ENCODE measurements at places on chromosomes 1 and 21.
A peak's percentile ranks its signal among the peaks of the same experiment; 100 is the strongest.

- no peak for DNase-seq
Observed at GRCh38 chr1:202786804-202787203, 21.4 kb downstream of the KDM5B start.

- DNase-seq, result peak; percentile 86
Observed at GRCh38 chr1:145782272-145783099, 41.4 kb downstream of the RNF115 start.

DNA sequence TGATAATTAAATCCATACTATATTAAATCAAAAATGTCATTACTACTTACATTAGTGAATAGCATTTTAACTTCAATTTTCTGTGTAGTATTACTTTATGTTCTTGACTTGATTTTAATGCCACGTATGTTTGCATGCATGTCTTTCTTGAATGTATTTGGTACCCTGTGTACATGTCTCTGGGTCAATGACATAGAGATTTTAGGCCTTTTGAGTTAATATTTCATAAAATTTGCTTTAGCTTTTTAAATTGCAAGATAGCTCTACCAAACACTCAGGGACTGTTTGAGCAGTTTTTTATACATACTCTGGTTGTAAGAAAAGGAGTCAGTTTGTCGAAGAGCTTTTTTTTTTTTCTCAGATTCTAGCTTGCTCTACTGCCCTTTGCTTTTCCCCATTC, 1.5 kb downstream of the MLLT11 start:
- no peak for DNase-seq

- DNase-seq, result no peak
Observed at GRCh38 chr1:152143150-152143887, 15.7 kb downstream of the RPTN start.

DNA sequence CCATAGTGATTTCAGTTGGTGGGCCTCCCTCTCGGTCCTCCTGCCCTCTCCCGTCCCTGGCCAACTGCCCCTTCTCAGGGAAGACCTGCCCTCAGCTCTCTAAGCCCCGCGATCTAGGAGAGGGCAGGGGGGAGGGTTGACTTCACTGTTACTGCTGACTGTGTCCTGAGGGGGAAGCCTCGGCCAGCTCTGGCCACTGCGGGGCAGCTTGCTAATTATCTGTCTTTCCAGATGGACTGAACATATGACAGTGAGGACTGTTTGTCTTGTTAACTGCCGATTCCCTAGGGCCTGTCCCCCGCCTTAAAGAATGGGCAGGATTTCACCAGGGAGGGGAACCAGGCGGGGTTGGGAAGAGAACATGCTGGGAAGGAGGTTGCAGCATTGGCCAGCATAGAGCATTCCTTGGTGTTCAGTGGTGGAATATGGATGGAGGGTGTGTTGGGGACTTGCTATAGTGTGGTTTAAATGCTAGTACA, 22.9 kb downstream of the NIPAL3 start:
- no peak for DNase-seq

- peak; percentile 5 for DNase-seq
Observed at GRCh38 chr1:37764414-37764825, 500 bp downstream of the EPHA10 start.

DNA sequence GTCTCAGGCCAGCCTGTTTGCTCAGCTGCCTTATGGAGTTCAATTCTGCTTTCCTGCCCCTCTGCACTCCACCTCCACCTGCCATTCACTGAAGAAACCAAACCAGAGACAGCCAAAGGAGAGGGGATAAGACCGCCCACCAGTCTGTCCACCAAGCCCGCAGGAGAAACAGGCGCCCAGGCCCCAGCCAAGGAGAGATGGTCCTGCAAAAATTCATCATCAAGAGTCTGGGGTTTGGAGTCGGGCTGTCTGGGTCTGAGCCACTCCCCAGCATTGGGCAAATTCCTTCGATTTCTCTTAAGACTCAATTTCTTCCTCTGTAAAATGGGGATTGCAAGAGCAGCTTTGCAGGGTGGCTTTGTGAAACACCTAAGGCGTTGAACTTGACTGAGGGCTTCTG, 121.4 kb upstream of the RUNX3 start:
- DNase-seq, result no peak

DNA sequence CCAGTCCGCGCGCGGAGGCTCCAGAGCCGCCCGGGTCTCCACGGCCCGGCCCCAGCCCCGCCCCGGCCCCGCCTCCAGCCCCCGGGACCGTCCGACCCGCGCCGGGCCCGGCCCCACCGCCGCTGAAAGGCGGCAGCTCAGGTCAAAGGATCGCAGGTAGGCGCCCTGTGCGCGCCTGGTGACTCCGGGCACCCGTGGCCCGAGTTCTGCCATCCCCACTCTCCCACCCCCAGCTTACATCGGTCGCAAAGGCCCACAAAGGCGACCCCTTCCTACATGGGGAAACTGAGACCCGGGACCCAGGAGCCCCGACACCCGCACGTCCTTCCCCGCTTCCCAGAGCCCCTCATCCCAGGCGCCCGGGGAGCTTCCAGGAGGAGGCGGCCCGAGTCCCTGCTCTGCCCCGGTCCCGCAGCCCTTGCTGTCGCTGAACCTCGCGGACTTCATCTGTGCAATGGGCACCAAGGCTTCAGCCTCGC, at the start of gene TMEM200B:
Gene TMEM200B (minus strand): TSS at position 17 of the 479 bp plus-strand sequence. CDS start 2,075 bp downstream, outside the sequence.
- DNase-seq, result no peak

DNA sequence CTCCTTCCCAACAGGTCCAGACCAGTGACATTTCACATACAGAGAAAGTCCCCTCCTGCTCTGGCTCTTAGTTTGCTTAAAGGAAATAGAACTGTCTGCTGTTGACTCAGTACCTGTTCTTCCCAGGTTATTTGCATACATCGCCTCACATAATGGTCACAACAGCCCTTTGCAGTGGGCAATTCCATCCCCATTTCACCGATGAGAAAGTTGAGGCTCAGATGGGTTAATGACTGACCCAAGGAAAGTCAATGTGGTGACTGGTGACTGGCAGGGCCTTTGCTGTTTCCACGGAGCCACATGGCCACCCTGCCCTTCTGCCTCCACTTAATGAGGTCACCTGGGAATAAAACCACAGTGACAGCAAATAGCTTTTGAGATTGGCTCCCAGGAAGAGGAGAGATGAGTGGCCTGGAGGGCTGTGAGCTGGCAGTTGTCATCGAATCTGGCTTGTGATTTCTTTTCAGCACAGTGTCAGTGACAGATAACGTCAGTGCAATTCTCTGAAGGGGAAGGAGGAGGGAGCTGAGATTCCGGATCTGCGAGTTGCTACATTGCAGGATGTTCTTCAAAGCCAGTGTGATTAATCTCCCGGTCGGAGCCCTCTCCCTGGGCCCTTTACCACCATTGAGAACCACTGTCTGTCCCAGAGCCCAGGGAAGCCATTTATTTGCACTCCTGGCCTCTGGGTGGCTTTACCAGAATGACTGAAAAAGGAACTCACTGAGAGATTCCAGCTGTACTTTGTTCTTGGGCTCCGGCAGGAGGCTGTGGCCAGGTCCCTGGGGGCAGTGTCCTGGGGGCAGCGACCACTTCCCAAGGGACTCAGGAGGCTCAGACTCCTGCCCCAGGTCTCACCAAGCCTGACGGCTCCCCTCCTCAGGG, 117.2 kb downstream of the CNIH3 start:
- DNase-seq, result no peak

DNA sequence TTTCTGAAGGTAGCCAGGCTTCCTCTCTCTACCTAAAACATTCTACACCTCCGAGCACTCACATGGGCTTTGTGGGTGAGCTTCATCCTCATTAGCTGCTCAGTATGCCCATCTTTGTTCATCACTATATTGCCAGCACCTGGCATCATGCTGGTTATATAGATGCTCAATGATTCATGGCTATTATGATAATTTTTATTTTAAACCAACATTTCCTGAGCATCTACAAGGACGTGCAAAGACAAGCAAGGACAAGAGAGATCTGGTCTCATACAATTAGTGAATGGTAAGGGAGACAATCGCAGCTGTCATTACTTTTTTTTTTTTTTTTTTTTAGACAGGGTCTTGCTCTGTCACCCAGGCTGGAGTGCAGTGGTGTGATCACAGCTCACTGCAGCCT, 11.3 kb upstream of the QSOX1 start:
- DNase-seq, result no peak

DNA sequence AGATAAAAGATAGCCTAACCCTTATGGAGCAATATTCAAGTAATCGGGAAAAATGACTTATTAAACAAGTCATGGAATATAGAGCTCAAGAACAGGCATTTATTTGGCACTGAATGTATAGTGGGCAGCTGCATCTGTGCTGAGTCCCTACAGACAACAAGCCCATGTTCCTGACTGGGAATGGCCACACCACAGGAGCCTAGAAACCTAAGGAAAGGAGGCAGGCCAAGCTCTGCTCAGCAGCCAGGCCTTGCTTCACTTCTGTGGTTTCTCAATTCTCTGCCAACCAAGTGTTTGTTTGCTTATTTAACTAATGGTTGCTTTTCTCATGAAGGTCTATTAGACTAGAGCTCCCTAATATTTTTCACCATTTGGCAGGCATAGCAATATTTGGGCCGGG, 21.5 kb downstream of the AK2 start:
- no peak for DNase-seq

- DNase-seq, result no peak
Observed at GRCh38 chr1:205983925-205984725, 19.1 kb downstream of the RAB7B start.

DNA sequence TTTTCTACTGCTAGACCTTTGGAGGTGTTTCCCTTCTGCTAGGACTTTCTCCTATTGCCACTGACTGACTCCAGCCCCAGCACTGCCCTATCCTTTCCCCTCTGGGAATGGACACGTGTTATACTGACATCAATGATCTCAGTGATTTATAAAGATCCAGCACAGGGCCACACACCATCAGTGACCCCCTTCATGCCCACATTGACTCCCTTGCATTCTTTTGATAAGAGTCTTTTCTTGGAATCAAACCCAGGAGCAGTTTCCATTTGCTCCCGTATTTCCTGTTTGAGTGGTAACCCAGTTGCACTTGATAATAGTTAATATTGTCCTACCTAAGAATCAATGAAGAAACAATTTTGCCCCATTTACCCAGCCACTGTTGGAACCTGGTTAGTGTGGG, 501.0 kb upstream of the USP24 start:
- no peak for DNase-seq

- DNase-seq, result no peak
Observed at GRCh38 chr1:159699653-159700052, 14.7 kb downstream of the CRP start.

GRCh38 chr1:177383715-177384114, 213.0 kb downstream of the BRINP2 start:
- no peak for DNase-seq

DNA sequence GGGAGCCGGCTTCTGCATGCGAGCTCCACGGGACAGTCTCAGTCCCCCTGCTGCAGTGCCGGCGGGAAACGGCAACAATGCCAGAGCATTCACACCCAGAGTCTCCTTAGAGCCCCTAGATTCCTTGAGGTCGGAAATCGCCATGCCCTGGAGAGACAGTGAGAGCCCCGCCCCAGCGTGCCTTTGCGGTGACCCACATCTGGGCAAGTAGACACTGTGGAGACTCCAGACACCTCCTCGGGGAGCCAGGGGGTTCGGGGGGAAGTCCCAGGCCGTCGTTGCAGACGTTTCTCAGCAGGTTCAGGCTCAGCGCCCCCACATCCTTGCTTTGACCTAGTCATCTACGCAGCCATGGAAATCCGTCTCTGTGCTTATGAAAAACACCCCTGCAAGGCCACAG, 81.3 kb upstream of the ARHGEF16 start:
- no peak for DNase-seq

DNA sequence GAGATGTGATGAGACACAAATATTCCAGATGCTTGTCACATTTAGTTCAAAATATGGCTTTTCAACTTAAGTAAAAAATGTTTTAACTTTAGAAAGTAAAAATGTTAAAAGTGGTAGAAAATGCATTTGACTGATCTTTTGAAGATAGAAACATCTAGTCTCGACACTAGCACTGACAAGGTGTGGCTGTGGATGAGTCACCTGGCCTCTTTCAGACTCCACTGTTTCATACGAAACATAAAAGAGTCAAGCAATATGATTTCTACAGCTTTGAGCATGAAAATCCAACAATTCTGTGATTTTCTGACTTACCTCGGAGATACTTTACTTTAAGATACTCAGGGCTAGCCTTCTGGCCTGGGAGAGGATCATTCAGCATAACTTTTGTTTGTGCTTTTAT, 47.7 kb downstream of the TTC13 start:
- no peak for DNase-seq

DNA sequence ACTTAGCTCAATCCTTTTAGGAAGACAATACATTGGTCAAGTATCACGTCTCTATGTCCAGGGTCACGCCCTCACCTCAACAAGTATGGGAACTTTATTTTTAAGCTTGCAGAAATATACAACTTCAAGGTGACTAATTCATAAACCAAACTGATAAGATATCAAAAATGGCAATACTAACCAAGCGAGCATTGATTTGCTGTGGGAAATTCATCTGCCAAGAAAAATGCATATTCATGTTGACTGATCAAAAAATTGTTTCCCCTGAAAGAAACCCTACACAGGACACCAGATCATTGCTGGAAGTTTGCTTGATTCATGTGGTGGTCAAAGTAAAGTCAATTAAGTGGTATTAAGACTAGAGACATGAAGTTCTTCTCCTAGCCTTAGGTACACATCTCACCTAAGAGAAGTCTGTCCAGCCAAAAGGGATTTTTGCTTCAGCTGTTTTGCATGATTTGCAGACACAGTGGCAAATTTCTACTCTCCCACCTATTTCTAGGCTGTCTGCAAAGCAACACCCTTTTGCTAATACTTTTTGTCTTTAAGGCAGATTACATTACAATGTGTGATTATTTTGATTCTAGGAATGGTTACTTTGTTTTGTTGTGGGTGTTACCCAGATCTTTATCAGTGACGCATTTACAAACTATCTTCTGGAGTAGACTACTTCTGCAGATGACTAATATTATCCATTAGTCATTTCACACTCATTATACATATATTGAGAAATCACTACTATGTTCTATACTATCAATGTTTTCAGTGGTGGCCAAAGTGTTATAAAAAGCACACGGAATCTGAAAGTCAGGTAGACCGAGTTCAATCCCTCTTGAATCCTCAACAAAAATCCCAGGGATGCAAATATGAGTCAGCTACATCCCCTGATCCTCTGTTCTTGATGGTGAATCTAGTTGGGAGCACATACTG, 12.4 kb downstream of the SAMSN1 start:
- peak; percentile 61 for DNase-seq

- DNase-seq, result no peak
Observed at GRCh38 chr1:42469727-42470126, 6.6 kb downstream of the CCDC30 start.
